ENCODE measurements at places on chromosomes 5 and 9.

GRCh38 chr5:33244441-33245150, 196.2 kb upstream of the TARS1 start:
- DNase-seq: no peak

- DNase-seq: no peak
Measured at GRCh38 chr9:108972186-108972585, 38.0 kb downstream of the ABITRAM start.

DNA sequence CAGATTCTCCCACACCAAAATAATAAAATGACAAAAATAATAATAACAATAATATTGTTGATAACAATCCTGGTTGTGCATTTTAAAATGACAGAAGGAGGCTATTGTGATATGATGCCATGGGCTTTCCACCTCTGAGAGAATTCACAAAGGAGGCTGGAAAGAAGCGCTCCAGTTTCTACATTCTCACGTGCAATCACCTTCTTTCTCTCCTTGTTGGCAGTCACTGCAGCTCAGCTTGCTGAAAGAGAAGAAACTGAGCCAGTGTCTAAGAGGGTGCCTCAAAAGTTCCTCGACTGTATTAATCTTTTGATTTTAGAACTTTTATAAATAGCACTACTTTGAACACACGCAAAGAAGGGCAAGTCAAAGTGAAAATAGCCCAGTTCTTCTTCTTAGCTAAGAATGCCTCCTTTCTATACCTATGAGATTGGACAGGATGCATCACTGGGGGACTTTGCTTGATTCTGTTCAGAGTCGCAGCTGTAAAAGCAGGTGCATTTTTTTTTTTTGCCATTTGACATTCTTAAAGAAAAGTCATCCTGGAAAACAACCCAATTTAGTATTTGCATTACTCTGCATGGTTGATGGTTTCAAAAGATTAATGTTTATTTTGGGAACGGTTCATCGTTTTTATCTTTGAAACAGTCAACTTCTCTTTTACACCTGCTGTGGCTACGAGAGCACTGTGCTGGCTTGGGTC, 12.4 kb upstream of the SUB1 start:
- no peak for DNase-seq

GRCh38 chr5:107772418-107773310, 101.9 kb upstream of the EFNA5 start:
- no peak for DNase-seq

DNA sequence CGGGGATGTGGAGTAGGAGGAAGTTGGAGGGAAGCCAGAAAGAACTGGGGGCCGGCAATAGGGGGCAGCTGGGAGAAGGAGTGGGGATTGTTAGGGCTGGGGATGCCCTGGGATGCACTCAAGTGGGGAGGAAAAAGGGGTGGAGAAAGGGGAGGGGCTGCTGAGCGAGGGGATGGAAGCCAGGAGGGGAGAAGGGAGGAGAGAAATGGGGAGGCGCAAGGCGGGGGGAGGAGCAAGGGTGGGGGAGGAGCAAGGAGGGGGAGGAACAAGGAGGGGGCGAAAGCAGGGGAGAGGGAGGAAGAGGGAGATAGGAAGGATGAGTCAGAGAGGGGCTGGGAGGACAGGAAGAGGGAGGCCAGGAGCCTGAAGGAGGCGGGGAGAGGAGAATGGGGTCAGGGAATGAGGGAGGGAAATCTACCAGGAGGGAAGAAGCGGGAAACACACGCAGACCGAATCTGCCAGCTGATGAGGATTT, 1.6 kb downstream of the IRX4 start:
- DNase-seq: no peak

GRCh38 chr5:68657055-68657961, 436.5 kb upstream of the SLC30A5 start:
- no peak for DNase-seq

GRCh38 chr5:142014911-142015584, 2.2 kb upstream of the GNPDA1 start:
- DNase-seq: no peak

GRCh38 chr9:7567687-7568086, 231.9 kb downstream of the DMAC1 start:
- no peak for DNase-seq

DNA sequence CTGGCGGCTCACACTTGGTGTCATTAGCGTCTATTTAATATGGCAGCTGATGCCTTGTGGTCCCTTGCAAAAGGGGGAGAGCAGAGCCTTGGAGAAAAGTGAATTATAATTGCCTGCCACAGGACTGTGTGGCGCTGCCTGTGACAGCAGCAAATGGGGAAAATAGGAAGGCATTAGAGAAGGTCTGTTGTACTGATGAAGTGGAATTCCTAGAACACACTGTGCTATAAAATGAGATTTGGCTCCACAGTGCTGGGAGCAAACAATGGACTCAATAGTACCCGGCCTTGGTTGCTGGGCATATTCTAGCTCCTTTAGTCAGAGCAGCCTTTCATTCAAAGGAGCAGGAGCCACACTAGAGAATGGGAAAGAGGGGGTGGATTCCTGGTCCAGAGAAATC, 21.3 kb downstream of the SEMA6A start:
- no peak for DNase-seq

- no peak for DNase-seq
Measured at GRCh38 chr9:70222354-70222753, 36.4 kb upstream of the SMC5 start.

DNA sequence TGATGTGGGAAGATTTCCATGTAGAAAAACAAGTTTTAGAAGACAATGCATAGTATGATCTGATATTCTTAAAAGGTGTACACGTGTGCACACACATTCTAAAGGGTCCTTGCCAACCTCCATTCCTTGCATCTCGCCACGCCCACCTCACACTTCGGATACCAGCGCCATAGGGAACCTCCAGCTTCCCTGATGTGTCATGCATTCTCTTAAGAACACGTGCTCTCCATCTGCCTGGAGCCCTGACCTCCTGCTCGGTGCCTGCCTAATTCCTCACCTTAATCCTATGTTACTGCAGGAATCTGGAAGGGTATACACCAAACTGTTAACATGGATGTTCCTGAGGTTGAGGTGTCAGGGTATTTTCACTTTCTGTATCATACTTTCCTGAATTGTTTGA, 63.1 kb downstream of the PTCD2 start:
- no peak for DNase-seq

GRCh38 chr5:14481349-14481748, 100.2 kb upstream of the OTULINL start:
- DNase-seq: no peak

- no peak for DNase-seq
Measured at GRCh38 chr5:68519143-68519542, 303.6 kb downstream of the PIK3R1 start.

GRCh38 chr5:167304834-167305469, 986.5 kb upstream of the WWC1 start:
- DNase-seq: no peak

- no peak for DNase-seq
Measured at GRCh38 chr5:126271141-126271540, 152.1 kb upstream of the GRAMD2B start.

GRCh38 chr9:131478911-131479310, 23.8 kb upstream of the POMT1 start:
- DNase-seq: no peak

DNA sequence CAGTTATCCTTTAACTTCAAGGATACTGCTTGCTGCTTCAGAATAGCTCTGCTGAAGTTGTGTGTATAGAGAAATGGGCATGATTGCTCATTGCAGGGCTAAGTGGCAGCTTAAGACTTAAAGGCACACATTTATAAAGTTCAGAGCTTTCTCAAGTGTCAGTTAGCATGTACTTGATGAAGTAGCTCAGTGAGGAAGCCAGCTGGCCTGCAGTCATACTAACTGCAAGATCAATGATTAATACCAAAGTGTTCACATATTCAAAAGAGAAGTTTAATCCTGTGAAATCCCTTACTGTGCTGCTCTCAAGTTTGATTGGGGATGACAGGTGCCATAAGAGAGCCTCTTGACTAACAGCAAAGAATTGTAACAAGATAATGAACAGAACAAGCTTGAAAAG, 483.4 kb upstream of the NUDT12 start:
- no peak for DNase-seq

DNA sequence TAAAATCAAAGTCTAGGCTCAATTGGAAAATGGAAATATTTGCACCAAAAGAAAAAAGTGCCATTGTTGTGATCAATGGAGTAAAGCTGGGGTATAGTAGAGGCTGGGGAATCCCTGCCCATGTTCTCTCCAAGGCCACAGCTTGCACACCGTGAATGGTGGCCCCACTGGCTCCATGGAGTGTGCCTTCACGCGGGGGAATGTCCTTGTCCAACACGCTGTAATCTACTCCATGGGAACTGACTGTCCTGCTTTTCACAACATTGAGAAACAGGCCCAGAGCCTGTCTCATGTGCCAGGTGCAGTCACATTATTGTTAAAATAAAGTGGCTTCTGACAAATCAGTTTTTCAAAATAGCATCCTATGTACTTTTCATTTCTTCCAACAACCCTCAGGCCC, 33.1 kb upstream of the ITGA2 start:
- DNase-seq: no peak

- no peak for DNase-seq
Measured at GRCh38 chr5:141742866-141743851, 61.1 kb upstream of the ARAP3 start.

DNA sequence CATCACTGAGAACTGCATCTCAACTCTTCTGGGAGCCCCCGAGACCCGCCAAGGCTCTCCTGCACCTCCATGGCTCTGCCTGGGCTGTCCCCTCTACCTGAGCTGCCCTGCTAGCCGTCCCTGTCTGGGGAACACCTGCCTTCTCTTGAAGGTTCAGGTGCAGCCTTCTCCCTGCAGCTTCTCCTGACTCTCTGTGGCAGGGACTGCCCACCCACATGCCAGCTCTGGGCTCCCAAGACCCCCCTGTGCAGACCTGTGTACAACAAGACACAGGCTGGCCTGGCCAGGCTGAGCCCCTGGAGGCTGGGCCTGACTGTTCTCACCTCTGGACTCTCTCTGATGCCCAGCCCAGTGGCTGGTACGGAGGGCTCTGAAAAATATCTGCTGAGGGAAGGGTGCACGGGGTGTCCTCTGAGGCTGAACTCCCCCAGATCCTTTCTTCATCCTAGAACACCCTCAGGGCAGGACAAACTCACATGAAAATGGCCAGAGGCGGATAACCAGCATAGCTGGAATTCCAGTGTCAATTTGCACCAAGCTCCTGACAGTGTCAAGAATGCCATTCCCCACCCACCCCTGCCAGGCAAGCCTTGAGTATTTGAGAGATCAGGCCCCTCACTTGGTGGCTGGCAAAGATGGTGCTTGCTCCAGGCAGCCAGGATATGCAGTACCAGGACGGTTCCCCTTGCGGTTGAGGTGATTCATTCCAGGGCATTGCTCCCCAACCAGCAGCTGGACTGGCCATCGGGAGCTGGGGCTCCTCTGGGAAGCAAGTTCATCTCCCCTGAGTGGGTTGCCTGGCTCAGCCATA, 40.9 kb upstream of the SLC25A51 start:
- DNase-seq: no peak

DNA sequence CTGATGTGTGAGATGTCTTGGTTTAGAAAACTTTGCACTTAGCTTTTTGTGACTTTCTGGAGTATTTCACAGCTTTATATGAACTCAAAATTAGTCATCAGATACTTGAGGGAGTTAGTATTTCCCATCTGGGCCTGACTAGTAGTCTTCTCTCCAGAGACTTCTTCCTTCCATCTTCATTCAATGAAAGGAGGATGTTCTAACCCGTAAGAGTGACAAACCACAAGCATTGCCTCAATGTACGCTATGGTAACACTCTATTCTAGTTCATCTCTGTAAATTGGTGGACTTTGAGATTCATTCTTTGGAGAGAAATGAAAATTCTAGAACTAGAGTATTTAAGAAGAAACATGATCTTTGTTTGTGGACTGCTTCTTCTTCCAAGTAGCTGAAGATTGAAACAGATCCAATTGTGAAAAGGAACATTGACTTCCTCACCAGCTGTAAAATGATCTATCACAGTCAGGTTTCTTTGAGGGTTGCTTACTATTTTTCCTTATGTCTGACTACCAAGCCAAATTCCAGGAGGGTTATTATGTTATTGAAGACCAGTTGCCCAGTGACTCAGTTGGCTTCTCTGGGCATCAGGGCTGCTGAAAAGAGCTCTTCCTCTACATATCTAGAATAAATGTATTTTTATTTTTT, 157.6 kb downstream of the SLC12A2 start:
- no peak for DNase-seq

DNA sequence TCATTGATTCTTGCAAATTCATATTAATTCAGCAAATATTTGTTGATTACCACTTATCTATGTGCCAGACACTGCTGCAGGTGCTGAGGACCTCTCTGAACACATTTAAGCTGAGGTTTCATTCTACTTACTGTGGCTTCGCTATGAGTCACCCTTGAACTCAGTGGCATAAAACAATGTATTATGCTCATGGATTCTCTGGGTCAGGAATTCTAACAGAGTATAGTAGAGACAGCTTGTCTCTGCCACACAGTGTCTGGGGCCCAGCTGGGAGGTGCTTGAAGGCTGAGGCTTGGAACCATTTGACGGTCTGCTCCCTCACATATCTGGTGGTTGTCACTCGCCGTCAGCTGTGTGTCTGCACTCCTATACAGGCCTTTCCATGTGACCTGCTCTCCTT, 124.3 kb upstream of the NR3C1 start:
- DNase-seq: no peak

- no peak for DNase-seq
Measured at GRCh38 chr5:126681970-126682369, 81.2 kb downstream of the PHAX start.

DNA sequence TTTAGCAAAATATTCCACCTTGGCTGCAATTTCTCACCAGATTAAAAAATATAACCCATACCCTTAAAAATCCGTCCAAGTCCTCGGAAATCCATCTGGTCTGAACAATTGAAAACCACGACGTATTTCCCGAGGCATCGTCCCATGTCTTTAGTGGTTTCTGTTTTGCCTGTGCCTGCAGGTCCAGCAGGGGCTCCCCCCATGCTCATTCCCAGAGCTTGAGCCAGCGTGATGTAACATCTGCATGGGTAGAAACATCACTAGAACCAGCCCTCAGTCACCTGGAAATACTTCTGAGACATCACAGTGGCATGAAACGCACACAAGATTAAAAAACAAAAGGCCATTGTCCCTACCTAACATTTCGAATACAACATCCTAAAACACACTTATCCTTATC, 114.0 kb downstream of the DNAH5 start:
- no peak for DNase-seq

DNA sequence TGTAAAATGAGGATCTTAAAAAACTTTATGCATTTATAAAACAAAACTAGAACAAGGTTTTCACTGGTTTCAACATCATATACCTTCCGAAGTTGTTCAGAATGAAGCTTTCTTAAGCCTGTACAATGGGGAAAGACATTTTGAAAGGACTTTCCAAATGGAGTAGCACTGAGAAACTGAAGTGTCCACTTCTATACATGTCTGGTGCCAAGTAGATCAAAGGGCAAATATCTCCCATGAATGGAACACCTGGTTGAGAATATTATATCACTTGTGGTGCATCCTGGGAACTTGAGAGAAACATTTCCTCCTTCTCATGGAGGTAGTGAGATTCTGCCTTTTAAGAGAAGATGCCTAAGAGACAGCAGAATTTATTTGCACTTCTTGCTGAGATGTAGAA, 182.1 kb upstream of the ACTBL2 start:
- no peak for DNase-seq

DNA sequence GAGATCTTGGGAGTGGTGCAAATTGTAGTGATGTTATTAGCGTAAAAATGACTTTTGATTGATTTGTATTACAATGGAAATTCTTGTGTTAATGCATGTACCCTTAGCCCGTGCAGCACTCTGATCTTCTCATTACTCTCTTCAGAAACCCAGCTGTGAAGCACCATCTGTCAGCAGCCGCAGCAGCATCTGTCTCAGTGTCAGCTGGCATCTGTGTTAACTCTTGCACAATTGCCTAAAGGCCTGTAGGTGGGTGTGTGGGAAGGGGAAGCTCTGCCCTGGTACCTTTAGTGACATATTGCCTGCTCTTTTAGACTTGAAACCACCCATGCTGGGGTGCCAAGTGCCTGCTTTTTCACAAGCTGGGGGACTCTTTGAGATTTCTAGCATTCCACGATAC, 101.3 kb downstream of the FBXL7 start:
- no peak for DNase-seq

All from non-pigmented ciliary epithelial cell (primary cell).